ENCODE measurements at places on chromosomes 7 and 10.

DNA sequence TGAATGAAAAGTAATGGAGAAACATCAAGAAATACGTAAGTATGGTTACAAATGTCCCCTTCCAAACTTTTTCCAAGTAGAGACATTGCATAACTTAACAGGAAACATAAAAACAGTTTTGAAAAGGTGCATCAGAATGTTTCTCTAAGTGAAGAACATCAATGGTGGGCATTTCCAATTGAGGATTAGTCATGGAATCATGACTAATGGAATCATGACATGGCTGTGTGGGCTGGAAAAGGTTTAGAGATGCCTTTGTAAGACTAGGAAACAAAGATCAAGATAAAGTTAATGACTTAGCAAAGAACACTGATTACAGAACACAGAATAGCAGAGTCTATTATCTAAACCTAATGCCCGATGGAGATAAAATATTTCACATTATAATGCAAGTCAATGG, 272.0 kb downstream of the HPSE2 start:
- no peak for DNase-seq

GRCh38 chr10:49263591-49263990, 35.4 kb upstream of the C10orf71 start:
- DNase-seq: no peak

DNA sequence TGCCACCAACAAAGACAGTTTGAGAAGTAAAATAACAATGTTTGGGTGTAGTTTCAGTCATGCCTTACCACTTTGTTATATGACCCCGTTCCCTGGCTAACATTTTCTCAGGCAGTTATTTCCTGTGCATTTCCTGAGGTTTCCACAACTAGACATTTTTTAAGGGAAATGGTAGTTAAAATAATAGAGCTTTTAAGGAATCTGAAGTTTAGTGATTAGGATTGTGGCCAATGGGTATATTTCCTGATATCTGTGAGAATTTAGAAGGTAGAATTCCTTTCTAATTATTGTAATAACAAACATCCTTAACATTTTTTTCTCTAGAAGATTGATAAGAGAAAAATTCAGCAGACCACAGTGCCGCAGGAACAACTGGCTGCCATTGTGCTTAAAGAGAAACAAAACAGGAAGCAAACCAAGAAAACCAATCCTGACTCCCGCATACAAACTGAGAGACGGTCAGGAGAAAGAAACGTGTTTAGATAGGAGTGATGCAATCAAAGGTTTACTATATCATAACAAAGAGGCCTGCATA, 193.6 kb downstream of the MBL2 start:
- no peak for DNase-seq

GRCh38 chr7:28347475-28348318, 64.6 kb upstream of the CREB5 start:
- DNase-seq: no peak

DNA sequence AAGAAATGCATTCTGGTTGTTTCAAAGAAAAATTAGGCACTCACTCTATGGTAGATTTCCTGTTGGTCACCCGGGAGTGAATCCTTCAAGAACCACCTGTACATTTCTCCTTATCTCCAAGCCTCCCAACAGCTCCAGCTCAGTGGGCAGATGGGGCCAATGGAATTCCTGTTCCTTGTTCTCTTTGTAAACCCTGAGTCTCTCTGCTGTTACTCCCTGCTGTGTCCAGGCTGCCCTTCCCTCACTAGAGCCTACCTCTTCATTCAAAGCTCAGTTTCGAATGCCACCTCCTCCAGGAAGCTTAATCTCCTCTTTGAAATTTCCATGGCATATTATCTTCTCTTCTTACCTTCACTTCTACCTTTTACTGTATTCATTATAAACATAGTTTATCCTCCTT, 3.5 kb upstream of the BMPER start:
- no peak for DNase-seq

GRCh38 chr10:43203448-43204041, 63.3 kb downstream of the RASGEF1A start:
- no peak for DNase-seq

DNA sequence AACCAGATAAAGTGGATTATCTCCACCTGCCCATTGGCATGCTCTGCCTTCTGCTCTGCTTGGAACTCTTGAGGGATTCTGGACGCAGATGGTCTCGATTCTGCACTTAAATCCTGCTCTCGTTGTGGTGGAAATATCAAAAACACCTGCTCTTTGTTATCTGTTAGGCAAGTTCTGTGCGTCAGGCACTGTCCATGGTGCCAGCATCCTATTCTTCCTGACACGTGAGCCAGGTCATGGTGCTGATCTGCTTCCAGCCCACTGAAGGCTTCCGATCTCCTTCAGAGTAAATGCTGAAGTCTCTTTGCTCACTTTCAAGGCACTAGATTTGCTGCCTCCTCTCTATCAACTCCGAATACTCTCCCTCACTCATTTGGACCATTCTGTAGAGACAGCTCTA, 505.6 kb downstream of the HTR7 start:
- no peak for DNase-seq

DNA sequence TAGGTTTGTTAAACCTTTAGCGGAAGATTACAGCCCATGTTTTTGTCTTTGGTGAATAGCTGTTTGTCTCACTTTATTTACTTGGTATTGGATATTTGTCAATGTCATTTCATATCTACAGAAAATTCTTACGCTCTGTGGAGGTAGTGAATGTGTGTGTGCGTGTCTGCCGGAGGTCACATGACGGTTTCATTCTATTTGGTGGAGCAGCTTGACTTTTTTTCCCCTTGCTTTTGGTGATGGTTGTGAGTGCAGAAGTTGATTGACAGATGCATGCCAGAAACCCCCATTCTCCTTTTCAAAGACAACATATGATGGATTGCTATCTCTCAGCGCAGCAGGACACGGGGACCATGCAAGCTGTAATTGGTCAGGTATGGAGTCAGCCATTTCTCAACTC, at the start of gene POU6F2:
Gene POU6F2, plus strand, starts transcription at position 225 of the 400 bp plus-strand sequence. Its CDS starts 45 bp downstream, at position 270.
- no peak for DNase-seq

DNA sequence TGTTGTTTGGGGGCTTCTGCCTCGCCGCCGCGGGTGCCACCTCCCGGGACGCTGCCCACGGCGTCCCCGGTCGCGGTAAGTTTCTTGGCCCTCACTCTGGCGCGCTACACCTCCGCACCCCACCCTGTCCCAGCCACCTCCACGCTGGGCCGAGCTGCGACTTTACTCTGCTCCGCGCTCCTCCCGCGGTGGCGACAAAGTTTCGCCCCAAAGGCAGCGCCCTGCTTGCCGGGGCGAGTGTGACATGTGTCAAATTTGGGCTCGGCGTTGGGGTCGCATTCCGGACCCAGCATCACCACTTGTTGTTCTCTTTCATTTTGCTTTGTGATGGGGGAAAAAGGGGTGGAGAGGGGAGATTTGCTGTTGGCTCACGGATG, 167.7 kb upstream of the PPP1R3A start:
- no peak for DNase-seq

DNA sequence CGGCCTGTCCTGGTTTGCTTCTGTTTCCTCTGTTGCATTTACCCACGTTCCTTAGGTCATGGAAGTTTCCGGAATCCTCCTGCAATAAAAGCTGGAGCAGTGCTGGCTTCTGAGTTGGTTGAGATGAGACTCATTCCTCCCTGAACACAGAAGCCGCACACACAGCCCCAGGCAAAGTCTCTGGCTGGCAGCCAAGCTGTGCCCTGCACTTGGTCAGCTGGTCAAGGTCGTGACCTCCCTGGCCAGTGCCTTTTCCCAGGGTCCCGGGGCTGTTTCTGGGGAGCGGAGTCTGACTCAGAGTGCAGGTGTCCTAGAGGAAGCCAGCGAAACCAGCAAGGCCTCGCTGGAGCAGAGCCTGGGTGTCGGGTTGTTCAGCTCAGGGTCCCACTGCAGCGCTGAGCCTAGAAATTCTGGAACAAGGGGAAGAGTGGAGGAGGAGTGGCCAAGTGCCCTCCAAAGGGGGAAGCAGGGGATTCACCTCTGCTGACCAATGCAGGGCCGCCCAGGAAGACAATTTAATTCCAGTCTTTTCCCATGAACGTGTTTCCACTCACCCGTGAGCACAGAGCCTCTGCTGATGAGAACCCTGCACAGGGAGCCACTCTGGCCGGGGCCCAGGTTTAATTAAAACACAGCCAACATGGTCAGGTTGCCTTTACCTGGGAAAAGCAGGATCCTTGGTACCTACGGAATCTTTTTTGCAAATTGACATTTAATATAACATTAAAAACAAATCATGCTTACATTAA, 245.5 kb upstream of the PPP2R2D start:
- DNase-seq: no peak

GRCh38 chr10:58806323-58806722, 293.7 kb downstream of the BICC1 start:
- no peak for DNase-seq

DNA sequence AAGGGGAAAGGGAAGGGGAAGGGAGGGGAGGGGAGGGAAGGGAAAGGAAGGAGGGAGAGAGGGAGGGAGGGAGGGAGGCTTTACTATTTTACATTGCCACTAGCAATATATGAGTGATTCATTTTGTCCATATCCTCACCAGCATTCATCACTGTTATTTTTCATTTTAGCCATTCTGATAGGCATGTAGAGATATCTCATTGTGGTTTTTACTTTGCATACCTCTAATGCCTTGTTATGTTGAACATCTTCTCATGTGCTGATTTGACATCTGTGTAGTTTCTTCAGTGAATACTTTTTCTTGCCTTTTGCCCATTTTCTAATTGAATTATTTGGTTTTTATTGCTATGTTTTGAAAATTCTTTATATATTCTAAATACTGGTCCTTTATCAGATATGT, 52.7 kb downstream of the GCC1 start:
- DNase-seq: no peak
